ENCODE measurements at places on chromosomes 4 and X. TPM values are rescaled to one million over a fixed set of nuclear protein-coding genes. Genes with fewer than 3 reads are reported as not detected.

The C4orf46 gene
- total RNA-seq = 3.6 TPM

The TCEAL5 gene
- total RNA-seq = not detected

The SH3TC1 gene
- 176 TPM for total RNA-seq

The PDGFRA gene
- 103 TPM for total RNA-seq

The MTMR8 gene
- total RNA-seq = 1.4 TPM

The PLAC8 gene
- total RNA-seq = 5.7 TPM

The ETDA gene
- total RNA-seq = not detected

The VEGFD gene
- total RNA-seq = 1.8 TPM

The SEPTIN6 gene
- total RNA-seq = 29.7 TPM

GRCh38 chrX:105167233-105167632 is 53.3 kb downstream of the TEX13A start:
- no peak overlapping the region for H3K27ac ChIP-seq
- DNase-seq = no peak
- no peaks in the 10 kb centered on the region for H3K36me3 ChIP-seq

GRCh38 chr4:136369073-136369472 is 1163.2 kb downstream of the PCDH18 start:
- H3K4me3 ChIP-seq = no peak overlapping the region
- no peak overlapping the region for H3K27ac ChIP-seq
- no peaks in the 10 kb centered on the region for H3K4me1 ChIP-seq

DNA sequence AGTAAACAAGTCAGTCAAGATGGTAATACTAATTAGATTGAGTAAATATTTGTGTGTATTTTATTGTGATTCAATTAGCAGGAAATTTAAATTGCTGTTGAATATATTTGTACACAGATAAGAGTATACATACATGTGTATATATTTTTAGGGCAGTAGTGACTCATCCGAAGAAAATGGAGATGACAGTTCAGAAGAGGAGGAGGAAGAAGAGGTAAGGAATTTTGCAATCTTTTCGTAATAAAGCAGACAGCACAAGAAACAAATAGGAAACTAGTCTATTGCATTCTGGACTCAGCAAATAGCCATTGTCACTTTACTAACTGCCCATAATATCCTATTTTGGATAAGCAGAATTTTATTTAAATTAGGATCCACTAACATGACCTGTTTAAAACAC is 6.6 kb downstream of the IBSP start:
- no peak overlapping the region for H3K27ac ChIP-seq
- H3K4me3 ChIP-seq = no peak overlapping the region
- no peaks in the 10 kb centered on the region for H3K27me3 ChIP-seq

GRCh38 chrX:150984169-150984824 is 1.2 kb downstream of the HMGB3 start:
- no peak overlapping the region for H3K27ac ChIP-seq
- no peaks in the 10 kb centered on the region for H3K36me3 ChIP-seq
- H3K4me1 ChIP-seq = no peaks in the 10 kb centered on the region

DNA sequence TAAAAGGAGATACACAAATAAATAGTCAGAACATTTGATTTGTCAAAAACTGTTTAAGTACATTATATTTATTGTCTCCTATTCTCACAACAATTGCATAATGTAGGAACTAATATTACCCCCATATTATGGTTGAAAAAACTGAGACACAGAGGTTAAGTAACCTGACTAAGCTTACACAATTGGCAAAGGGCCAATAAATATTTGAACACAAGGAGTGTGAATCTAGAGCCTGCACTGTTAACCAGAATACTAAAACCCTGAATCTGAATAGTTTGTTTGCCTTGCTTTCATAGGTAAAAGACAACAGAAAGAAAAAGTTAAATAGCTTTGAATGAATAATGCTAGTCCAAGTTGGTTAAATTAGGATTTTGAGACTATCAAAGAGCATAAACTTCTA is 55.2 kb downstream of the IL13RA2 start:
- H3K4me3 ChIP-seq = no peak overlapping the region
- DNase-seq = no peak
- H3K27ac ChIP-seq = no peak overlapping the region

GRCh38 chr4:144316869-144317268 is 176.4 kb upstream of the GYPA start:
- H3K27me3 ChIP-seq = no peaks in the 10 kb centered on the region
- no peak overlapping the region for H3K27ac ChIP-seq
- H3K36me3 ChIP-seq = no peaks in the 10 kb centered on the region
- no peak for DNase-seq
- H3K4me3 ChIP-seq = no peak overlapping the region

GRCh38 chr4:104591510-104591911 is 96.8 kb upstream of the CXXC4 start:
- H3K27ac ChIP-seq = no peak overlapping the region
- H3K4me1 ChIP-seq = peaks cover 21% of the 10 kb centered on the region
- DNase-seq = no peak
- no peaks in the 10 kb centered on the region for H3K36me3 ChIP-seq
- no peaks in the 10 kb centered on the region for H3K27me3 ChIP-seq
- no peak overlapping the region for H3K4me3 ChIP-seq

- H3K27me3 ChIP-seq = no peaks in the 10 kb centered on the region
- H3K4me3 ChIP-seq = no peak overlapping the region
- no peak for DNase-seq
- no peaks in the 10 kb centered on the region for H3K4me1 ChIP-seq
- H3K36me3 ChIP-seq = no peaks in the 10 kb centered on the region
Measured at GRCh38 chr4:100548200-100548560, 30.4 kb upstream of the EMCN start.

DNA sequence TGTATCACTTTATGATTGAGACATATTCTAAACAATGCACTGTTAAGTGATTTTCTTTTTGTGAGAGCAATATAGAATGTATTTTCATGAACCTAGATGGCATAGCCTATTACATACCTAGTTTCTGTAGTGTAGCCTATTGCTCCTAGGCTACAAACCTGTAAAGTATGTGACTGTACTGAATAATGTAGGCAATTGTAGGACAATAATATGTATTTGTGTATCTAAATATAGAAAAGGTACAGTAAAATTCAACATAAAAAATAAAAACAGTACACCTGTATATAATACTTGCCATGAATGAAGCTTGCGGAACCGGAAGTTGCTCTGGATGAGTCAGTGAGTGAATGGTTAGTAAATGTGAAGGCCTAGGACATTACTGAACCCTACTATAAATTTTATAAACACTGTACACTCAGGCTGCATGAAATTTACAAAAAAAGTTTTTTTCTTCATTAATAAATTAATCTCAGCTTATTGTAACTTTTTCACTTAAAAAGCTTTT is 106.7 kb downstream of the VSIG4 start:
- H3K36me3 ChIP-seq = no peaks in the 10 kb centered on the region
- H3K4me1 ChIP-seq = no peaks in the 10 kb centered on the region
- no peak for DNase-seq
- H3K27me3 ChIP-seq = peaks cover 4% of the 10 kb centered on the region

GRCh38 chrX:103367502-103367901 is 8.8 kb upstream of the BEX3 start:
- H3K4me1 ChIP-seq = no peaks in the 10 kb centered on the region
- no peak overlapping the region for H3K27ac ChIP-seq
- H3K36me3 ChIP-seq = no peaks in the 10 kb centered on the region

DNA sequence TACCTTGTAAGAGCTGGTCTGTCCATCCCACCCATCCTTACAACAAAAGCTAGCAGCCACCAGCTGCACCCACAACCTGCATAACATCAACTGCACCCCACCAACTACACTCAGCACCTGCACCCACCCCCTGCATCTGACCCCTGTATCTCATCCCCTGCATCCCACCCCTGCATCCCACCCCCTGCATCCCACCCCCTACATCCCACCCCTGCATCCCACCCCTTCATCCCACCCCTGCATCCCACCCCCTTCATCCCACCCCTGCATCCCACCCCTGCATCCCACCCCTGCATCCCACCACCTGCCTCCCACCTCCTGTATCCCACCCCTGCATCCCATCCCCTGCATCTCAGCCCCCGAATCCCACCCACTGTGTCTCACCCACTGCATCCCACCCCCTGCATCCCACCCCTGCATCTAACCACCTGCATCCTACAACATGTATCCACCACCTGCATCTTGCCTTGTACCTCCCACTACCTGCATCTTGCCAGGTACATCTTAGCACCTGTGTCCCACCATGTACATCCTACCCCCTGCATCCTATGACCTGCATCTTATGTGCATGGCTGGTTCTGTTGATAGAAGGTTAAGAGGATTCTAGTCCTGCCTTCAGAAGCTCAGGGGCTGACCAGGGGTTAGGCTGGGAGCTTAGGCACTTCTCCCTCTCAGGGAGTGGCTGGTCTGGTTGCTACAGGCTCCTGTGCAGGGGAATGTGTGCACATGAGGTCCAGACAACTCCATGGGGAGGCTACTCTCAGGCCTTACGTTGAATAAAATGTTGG is 9.4 kb downstream of the TMEM271 start:
- H3K4me3 ChIP-seq = no peak overlapping the region
- H3K27ac ChIP-seq = no peak overlapping the region
- peaks cover under 1% of the 10 kb centered on the region for H3K27me3 ChIP-seq
- DNase-seq = no peak
- H3K4me1 ChIP-seq = no peaks in the 10 kb centered on the region

DNA sequence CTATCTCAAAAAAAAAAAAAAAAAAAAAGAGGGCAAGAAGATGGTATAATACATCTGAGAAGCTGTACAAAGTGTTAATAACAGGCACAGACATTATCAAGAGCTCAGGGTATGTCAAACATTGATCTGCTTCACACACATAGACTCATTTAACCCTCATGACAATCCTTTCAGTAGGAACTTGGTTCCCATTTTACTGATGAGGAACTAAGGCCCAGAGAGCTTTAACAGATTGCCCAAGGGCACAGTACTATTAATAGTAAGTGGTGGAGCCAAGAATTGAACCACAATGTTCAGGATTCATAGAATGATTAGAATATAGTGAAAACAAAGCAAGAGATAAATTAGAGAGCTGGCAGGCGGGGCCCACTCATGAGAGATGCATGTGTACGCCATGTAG is 154.4 kb downstream of the EFHC2 start:
- H3K36me3 ChIP-seq = no peaks in the 10 kb centered on the region
- H3K27me3 ChIP-seq = no peaks in the 10 kb centered on the region
- no peaks in the 10 kb centered on the region for H3K4me1 ChIP-seq
- no peak for DNase-seq

GRCh38 chr4:52076731-52077130 is 25.6 kb downstream of the SPATA18 start:
- H3K27ac ChIP-seq = no peak overlapping the region
- H3K27me3 ChIP-seq = no peaks in the 10 kb centered on the region
- no peaks in the 10 kb centered on the region for H3K4me1 ChIP-seq
- H3K4me3 ChIP-seq = no peak overlapping the region

GRCh38 chr4:115113506-115114106 is at the start of gene NDST4:
TSS of gene NDST4 (minus strand) at chr4:115113620. CDS start at chr4:115077036, 36,584 bp downstream.
- no peaks in the 10 kb centered on the region for H3K27me3 ChIP-seq
- peak within 1 kb of the TSS; percentile 36 for H3K4me3 ChIP-seq
- no peaks in the 10 kb centered on the region for H3K36me3 ChIP-seq
- H3K4me1 ChIP-seq = peaks cover 18% of the 10 kb centered on the region

DNA sequence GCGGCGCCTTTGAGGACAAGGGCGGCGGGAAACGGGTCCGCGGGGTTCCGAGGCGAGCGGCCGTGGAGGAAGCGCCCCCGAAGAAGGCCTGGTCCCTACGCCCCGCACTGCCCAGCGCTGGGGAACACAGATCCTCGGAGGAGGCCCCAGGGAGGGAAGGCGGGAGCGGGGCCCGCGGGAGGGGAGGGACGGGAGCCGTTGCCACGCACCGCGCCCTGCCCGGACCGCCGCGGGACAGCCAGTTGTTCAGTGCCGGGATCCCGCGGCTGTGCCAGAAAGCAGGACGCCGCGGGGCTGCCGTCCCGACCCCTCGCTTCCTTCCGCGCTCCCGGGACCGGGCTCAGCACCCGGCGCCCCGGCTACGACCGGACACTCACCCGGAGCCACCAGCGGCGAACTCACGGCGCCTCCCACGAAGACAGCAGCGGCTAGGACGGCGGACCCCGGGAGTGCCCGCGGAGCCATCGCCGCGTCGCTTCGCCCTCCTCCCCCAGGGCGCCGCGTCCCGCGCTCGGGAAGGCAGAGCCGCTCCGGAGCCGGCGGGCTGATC is 278 bp downstream of the RELL1 start:
- H3K4me1 ChIP-seq = no peaks in the 10 kb centered on the region
- peak overlapping the region; percentile 95 for H3K27ac ChIP-seq
- no peaks in the 10 kb centered on the region for H3K27me3 ChIP-seq
- H3K36me3 ChIP-seq = no peaks in the 10 kb centered on the region
- peak overlapping the region; percentile 95 for H3K4me3 ChIP-seq
- peak; percentile 34 for DNase-seq

GRCh38 chr4:141348573-141348972 is 127.9 kb downstream of the ZNF330 start:
- no peaks in the 10 kb centered on the region for H3K27me3 ChIP-seq
- no peak overlapping the region for H3K4me3 ChIP-seq
- H3K4me1 ChIP-seq = peaks cover 20% of the 10 kb centered on the region
- H3K36me3 ChIP-seq = no peaks in the 10 kb centered on the region

- H3K36me3 ChIP-seq = no peaks in the 10 kb centered on the region
- no peak overlapping the region for H3K27ac ChIP-seq
- H3K27me3 ChIP-seq = no peaks in the 10 kb centered on the region
- DNase-seq = no peak
- H3K4me3 ChIP-seq = no peak overlapping the region
Measured at GRCh38 chrX:131734621-131735020, 190.7 kb downstream of the OR13H1 start.

DNA sequence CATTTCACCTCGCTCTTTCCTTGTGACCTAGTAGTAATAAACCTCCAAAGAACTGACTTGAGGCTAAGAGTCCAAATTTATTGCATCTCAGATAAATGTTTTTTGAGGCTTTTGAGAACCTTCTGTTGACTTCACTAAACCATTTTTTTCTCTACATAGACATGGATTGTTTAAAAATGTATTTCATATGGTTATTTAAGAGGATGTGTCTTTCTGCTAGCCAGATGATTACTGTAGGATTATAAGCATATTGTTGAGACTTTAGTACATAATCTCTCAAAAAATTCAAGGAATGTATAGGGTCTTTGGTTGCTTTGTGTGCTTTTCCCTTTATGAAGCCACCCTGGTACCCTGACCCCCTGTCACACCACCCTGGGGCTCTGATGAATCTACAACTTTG is 44.8 kb downstream of the ATXN3L start:
- no peak overlapping the region for H3K27ac ChIP-seq
- H3K4me1 ChIP-seq = no peaks in the 10 kb centered on the region
- no peaks in the 10 kb centered on the region for H3K27me3 ChIP-seq
- no peak overlapping the region for H3K4me3 ChIP-seq
- no peak for DNase-seq

- DNase-seq = no peak
- no peaks in the 10 kb centered on the region for H3K4me1 ChIP-seq
- no peak overlapping the region for H3K4me3 ChIP-seq
- no peaks in the 10 kb centered on the region for H3K36me3 ChIP-seq
Measured at GRCh38 chrX:123188081-123188480, 4.0 kb downstream of the GRIA3 start.

GRCh38 chr4:183789657-183790056 is 115.5 kb upstream of the STOX2 start:
- DNase-seq = no peak
- H3K27ac ChIP-seq = no peak overlapping the region
- no peaks in the 10 kb centered on the region for H3K36me3 ChIP-seq

GRCh38 chr4:161148051-161148450 is 1015.7 kb downstream of the FSTL5 start:
- H3K4me1 ChIP-seq = no peaks in the 10 kb centered on the region
- H3K27ac ChIP-seq = no peak overlapping the region
- H3K36me3 ChIP-seq = no peaks in the 10 kb centered on the region

- H3K27ac ChIP-seq = no peak overlapping the region
- no peaks in the 10 kb centered on the region for H3K36me3 ChIP-seq
- DNase-seq = no peak
- H3K27me3 ChIP-seq = peaks cover 10% of the 10 kb centered on the region
Measured at GRCh38 chr4:8727131-8727530, 134.6 kb downstream of the CPZ start.
